ENCODE measurements at places on chromosomes 11 and 22. TPM values are rescaled to one million over a fixed set of nuclear protein-coding genes. Genes with fewer than 3 reads are reported as not detected.

Gene KRTAP5-8
- total RNA-seq: not detected

Gene ATM
- 439 TPM for total RNA-seq

Gene TSPAN32
- 116 TPM for total RNA-seq

Gene DCHS1
- total RNA-seq: 9.7 TPM

Gene HBG1
- not detected for total RNA-seq

Gene SPI1
- 30.1 TPM for total RNA-seq

Gene TEX12
- not detected for total RNA-seq

Gene GATD1
- 53.4 TPM for total RNA-seq

Gene VWCE
- total RNA-seq: 0.47 TPM

Gene C22orf42
- not detected for total RNA-seq

Gene FOLR2
- 2.4 TPM for total RNA-seq

Gene NLRP14
- total RNA-seq: not detected

Gene MS4A7
- total RNA-seq: 4.1 TPM

Gene DRD4
- 1.9 TPM for total RNA-seq

All from naive thymus-derived CD4-positive, alpha-beta T cell (primary cell).